Umbilical cord (tissue), 2 donors: ENCODE measurements at places on chromosomes 1 and 21. TPM values are rescaled to one million over a fixed set of nuclear protein-coding genes. Genes with fewer than 3 reads are reported as not detected.
A peak's percentile ranks its signal among the peaks of the same experiment; 100 is the strongest.

- no peak for DNase-seq
These were observed 39.0 kb downstream of the ZZZ3 start for GRCh38 chr1:77643456-77643855.

Gene NUAK2
- 1.2 TPM for total RNA-seq

DNA sequence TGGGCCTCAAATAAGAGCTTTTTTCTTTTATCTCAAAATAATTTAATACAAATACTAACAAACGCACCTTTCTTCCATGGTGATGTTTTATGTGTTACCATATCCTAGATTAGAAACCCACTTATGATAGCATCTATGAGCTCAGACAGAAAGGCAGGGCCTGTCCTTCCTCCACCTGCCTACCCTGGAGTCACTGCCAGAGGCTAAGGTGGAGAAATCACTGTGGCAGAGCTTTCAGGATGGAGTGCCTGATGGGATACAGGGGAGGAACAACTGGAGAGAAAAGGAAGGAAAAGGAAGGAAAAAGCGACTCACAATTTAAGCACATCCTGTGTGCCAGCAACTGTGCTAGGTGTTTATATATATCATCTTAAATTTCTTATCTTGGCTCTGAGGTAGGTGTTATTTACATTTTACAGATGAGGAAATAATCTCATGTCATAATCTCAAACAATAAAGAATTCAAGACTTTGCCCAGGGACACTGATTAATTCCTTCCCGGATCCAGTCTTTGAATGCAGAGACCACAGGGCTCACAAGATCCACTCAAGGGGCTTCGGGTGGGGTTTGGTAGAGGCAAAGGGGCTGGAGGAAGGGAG lies 45.4 kb downstream of the RCAN1 start:
- no peak for DNase-seq

DNA sequence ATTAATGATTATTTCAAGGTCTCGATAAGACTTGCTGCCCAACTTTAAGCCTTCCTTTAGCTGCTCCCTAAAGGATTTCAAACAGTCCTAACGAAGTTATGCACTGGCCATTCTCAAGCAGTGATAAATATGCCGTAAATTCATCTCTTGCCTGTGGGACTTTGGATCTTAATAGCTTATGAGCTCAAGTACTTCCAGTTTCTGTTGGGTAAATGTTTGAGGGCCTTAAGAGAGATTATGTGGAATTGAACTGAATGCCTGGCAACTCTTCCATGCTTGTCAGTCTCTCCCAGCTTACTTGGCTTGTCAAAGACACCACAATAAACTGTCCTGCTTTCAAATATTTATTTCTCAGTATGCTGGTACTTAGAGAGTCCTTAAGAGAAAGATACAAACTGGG lies 3.5 kb upstream of the OR10J4 start:
- peak; percentile 96 for DNase-seq

GRCh38 chr1:182794676-182795201 lies 5.2 kb downstream of the NPL start:
- DNase-seq = no peak

- no peak for DNase-seq
These were observed 174.6 kb downstream of the USP25 start for GRCh38 chr21:15904389-15904788.

- no peak for DNase-seq
These were observed 7.3 kb downstream of the KRTAP22-2 start for GRCh38 chr21:30582870-30583269.

Gene SPRR2A
- not detected for total RNA-seq

DNA sequence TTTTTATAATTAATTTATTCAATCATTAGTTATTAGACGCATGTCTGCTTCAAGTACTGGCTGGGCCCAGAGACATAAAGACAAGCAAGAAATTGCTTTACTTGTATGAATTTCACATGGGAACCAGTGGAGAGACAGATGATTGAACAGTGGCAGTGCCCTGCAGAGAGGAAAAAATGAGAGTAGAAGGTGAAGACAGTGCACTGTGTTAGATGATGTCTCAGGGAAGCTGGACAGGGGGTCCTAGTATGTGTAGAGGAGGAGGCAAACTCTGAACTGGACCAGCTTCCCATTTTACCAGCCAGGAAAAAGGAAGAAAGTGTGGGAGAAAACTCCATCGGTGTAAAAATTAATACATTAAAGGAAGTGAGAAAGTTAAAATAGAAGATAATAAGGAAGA lies 126.0 kb downstream of the BACH1 start:
- DNase-seq = no peak

DNA sequence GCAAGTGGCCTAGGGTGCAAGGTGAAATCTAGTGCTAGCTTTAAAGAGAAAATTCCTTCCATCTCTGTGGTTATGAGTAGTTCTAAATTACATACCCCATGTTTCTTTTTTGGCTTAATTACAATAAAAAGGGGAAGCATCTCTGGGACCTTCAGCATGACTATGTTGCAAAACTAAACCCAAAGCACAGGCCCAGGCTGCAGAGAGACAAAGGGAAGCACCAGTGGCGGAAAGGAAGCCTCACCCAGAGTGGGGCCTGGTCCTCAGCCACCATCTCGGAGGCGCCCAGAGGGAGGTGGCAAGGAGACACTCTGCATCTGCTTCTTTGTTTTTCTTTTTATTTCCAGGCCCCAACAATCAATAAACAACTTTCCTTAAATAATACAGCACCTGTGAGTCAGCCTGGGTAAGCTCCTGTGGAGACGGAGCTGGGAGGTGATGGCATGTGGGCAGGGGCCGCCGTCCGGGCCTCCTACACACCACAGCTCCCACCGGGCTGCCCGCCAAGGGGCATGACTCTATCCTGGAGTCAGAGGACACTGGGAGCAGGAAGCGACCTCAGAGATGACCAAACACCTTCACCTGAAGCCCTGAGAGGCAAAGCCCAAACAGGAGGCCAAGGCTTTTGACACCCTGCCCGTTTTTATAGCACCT lies 21.7 kb downstream of the ITPKB start:
- DNase-seq = no peak

DNA sequence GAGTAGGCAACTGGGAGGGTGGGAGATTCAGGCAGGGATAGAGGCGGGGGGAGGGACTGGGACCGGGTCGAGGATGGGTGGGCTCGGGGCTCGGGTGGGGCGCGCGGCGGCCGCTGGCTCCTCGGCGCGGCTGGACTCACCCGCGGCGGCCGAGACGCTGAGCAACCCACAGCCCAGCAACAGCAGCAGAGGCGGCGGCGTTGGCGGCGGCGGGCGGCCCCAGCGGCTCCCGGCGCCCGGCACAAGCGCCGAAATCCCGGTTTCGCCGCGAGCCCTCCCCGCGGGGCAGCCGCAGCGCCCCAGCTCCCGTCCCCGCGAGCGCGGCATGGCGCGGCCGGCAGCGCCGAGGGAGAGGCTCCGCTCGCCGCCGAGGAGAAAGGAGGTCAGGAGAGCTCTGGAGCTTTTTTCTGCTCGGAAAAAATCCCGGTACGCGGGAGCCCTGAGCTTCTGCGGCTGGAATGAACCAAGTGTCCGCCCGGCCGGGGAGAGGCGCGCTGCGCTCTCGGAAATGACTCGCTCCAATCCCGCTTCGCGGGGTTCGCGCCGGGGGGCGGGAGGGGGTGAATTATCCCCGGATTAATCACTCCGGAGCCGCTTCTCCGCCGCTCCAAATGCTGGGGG lies at the start of gene CSMD2:
TSS of gene CSMD2 (minus strand) at position 460 of the 621 bp plus-strand sequence. CDS start at position 327, 133 bp downstream.
- peak; percentile 66 for DNase-seq

Gene COL11A1
- 373 TPM for total RNA-seq

Gene VTCN1
- total RNA-seq = 0.96 TPM

Gene GIPC2
- total RNA-seq = 9.4 TPM

Gene WLS
- 50.6 TPM for total RNA-seq

Gene BSND
- total RNA-seq = 0.24 TPM
